ENCODE measurements at places on chromosomes 7 and 10.

DNA sequence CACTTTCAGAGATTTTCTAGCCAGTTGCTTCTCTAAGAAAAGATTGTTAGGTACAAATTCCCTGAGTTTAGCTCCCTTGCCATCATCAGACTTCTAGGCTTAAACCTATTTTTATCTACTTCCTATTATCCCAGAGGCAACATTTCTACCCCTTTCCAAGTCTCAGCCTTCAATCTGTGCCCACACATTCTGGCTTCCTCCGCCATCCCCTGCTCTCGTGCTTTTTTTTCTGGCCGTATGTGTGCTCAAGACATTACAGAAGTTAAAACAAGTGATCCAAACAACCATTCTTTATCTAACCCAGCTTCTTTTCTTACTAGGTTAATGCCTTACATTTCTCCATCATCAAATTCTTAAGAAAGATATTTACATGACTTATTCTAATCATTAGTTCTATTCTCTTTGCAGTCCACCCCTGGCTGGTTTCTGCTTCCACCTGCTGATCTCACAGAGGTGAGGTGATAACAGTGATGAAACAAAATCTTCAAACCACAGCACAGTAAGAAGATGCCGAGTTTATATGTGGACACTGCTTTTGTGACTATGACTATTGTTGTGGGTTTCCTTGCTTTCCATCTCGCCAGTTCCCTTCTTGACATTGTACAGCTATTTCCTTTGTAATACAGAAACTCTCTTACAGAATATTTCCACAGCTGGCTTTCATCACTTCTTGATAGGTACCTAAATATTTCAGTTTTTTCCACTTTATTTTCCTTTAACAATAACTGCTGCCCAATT is 18.3 kb upstream of the CDK6 start:
- no peak for DNase-seq

DNA sequence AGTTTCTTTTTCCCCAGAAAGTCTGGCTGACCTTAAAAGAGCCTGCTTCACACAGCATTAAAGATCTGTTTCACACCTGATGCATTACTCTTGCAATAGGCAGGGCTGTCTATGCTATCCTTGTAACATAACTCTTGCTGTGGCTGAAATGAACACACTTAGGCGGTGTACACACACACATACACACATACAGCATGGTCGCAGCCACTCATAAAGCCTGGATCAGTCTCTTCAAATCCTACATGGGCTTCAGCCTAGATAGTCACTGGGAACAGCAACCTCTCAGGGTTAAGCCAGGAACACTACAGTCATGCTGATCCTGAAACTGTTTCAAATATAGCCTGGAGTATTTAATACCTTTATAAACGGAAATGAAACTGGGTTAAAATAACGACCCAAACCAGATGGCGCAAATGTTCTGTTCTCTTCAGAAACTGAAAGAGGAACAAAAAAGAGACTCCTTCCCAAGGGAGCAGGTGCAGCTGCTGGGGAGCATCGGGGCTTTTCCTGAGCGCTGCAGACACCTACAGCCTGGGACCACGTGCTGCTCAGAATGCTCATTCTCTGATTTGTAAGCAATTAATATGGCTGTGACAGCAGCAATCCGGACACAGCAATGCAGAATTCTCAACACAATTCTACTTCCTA is 61.0 kb upstream of the SFMBT2 start:
- no peak for DNase-seq

DNA sequence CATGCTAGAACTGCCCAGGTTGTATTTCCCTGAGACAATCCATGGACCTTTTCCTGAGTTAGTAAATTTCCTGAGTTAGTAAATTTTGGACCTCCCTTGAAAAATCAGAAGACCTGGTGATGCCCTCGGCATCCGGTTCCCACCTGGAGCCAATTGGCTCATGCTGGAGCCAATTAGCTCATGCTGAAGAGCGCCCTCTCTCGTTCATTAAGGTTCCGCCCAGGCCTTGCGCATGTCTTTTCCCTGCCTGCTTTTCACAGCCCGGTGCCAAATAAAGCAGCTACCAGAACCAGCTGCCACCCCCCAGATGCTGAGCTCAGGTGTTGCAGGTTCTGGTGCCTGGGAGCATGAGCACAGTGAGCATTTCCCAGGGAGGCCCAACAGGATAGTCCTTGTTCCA is 96.2 kb downstream of the APBB1IP start:
- no peak for DNase-seq

DNA sequence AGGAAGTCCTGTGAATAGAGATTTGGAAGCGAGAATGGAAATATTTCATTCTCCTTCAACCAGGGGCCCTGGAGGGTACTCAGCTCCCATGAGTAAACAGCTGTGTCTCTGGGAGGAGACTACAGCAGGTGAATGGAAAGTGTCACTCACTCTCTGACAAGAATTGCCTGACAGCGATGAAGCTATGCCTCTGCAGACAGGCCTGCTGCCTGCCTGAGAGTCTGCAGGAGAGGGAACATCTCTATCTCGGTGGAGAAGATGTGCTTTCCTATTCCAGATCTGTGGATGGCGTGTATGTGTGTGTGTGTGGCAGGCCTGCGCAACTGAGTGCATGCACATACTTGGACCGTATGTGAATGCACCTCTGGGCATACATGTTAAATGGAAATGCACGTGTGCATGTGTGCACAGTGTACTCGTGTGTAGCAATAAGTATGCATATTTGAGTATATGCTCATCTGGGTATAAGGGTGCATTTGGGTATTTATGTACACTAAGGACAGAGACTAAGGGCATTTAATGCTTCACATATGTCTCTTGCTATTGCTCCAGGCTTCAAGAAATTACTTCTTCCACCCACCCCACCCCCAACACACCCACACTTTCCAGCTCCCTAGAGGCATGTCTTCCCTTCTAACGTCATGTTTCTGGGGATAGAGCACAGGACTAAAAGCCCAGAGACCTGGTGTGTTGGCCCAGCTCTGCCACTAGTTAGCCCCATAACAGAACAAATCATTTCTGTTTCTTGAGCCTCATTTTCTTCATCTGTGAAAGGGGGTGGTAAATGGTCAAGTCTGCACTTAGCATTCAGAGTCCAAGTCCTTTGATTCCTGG is 4.6 kb upstream of the ADCYAP1R1 start:
- no peak for DNase-seq

DNA sequence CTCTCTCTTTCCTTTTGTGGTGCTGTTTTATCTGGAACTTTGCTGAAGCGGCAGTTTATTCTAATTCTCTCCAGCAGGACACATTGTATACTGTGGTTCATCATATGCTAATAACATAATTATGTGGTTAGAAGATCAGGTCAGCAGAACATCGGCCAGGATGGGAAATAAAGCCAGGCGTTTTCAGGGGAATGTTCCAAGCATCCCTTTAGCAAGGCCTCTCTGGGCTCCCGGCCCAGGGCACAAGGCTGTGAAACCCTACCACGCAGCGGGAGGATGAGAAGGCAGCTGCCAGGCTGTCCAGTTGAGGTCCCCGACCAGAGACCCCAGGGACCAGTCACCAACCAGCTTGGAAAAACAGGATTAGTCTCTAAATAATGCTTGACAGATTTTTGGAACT is 112.2 kb upstream of the GALNT17 start:
- no peak for DNase-seq

DNA sequence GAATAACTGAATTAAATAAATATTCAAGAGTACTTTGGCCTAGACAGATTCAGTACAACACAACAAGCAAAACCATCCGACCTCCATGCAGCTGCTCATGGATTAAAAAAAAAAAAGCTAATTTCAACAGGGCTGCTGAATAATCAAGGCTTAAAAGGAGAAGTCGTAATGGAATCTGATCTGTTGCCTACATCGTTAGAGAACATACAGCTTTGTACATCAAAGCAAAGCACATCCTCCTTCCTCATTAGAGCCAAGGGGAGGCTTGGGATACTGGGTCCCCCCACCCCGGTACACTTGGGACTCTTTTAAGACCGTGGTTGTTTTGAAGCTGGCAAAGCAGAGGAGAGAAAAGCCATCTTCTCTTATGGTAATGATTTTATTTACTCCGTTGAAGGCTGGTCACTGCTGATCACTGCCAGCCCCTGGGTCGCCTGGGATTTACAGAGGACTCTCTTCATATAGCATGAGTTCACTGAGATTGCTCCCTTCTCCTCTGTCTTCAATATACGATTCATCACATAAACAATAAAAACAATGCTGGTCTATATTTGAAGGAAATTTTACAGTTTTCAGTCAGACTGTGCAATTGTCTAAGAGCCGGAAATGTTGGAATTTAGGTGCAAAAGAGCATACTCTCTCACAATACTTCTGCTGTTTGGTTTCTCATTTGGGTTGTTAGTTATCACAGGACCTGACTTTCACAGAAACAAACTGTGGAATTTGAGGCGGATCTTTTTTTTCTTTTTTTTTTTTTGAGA is 148.8 kb downstream of the FAM107B start:
- no peak for DNase-seq

- DNase-seq = no peak
These were observed 1.9 kb downstream of the VWC2 start for GRCh38 chr7:49775065-49775948.

DNA sequence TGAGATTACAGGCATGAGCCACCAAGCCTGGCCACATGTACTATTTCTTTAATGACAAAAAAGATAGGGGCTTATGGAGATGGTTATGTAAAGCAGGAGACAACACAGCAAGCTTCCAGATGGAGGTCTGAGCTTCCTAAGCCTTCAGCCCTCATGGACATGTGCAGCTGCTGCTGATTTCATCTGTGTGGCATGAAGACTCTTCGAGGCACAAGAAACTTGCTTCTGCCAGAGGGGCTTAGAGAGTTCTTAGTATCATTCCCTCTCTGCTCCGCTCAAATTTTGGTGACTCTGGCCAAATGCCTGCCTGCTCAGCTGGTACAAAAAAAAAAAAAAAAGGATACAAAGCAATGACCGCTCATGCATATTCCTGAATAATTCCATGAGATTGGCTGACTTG is 552.5 kb downstream of the TYW1 start:
- no peak for DNase-seq

DNA sequence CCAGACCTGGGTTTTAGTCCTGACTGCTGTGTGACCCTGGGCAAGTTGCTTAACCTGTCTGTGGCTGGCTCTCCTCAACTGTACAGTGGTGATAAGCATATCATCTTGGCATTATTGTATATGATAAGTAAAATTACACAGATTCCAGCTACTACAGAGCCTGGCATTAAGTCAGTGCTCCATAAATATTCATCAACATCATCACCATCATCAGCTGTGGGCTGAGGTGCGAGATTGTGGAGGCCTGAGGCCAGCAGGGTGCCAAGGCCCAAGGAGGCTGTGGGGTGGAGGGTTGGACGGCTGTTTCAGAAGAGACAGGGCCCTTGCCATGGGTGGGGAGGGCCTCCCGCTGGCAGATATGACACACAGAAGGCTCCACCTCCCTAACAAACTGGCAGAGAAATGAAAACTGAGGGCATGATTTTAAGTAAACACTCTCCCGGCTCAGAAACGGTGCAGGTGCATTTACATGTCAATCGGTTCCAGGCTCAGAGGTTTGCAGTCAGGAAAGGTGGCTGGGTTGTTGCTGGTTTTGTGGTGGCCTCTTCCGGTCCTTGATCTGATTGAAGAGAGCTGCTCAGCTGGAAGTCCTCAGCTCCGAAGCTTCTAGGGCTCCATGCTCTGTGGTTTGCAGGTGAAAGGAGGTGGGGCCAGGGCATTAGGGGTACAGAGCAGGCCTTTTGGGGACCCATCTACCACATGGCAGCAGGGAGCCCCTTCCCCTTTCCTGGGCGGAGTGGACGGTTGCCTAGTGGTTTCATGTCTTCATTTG is 10.2 kb downstream of the CRYGN start:
- no peak for DNase-seq

DNA sequence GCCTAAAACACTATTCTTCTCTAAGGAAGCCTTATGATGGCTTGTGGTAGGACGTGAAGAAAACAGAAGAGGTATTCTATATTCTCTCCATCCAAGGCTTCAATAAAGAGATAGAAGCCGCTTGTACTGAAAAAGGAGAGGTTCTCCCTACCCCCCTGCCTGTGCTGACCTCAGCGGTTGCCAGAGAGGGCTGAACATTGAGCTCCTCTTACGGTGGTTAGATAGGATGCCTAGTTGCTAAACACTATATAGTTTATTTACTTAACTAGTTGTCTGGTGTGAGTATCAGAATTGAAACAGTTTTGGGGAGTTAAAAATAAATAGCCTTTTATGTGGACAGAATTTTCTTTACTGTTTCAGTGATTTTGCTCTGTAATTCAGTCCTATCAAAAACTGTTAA is 112.2 kb downstream of the TFPI2 start:
- DNase-seq = no peak

- peak; percentile 97 for DNase-seq
These were observed 179.4 kb downstream of the CACNA2D1 start for GRCh38 chr7:82263920-82264782.

DNA sequence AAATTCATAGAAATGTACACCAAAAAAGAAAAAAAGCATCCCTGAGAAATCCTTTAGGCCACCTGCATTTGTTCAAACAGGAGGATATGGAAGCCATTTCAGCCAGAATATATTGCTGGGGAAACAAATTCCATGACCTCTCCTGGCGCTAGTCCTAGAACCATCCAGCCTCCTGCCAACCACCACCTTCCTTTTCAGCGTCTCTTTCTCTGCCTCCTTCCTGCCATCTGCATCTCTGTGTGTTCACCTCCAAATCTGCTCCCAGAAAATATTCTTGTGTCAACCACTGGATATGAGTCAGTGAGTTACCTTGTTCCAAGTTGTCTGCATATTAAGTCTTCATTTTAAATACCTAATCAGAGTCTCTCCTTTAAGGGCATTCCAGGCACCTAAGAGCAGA is 50.6 kb upstream of the NPY start:
- DNase-seq = no peak

- peak; percentile 2 for DNase-seq
These were observed 2.1 kb downstream of the TRDMT1 start for GRCh38 chr10:17199351-17199804.

DNA sequence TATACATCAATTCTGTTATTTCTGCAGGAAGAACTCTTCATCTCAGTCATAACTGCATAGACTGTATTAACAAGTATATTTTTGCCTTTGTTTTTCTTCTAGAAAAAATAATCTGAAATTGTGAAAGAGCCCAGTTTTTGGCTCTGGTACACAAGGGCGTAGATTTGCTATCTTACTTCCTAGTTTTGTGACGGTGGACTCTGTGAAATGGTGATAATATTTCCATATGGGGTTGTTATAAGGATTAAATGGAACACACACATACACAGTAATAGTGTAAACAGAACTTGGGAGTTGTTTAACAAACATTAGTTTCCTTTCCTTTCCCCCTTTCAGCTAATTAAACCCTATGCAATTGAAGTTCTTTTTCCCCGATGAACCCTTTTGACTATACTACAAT is 108.7 kb downstream of the MKLN1 start:
- no peak for DNase-seq

DNA sequence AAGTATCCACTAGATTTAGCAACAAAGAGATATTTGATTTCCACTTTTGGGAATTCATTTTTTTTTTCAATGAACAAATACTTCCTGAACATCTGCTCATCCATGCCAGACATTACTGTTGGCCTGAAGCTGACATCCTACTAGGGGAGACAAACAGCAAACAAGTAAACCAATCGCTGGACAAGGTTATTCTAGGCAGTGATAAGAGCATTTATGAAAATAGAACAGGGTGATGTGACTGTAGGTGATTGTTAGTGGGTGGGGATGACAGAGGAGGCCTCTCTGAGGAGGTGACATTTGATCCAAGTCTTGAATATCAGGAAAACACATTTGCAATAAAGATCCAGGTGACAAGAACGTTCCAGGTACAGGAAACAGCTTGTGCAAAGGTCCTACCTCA is 89.1 kb upstream of the FAM180A start:
- no peak for DNase-seq

- no peak for DNase-seq
These were observed 2.4 kb upstream of the ECHS1 start for GRCh38 chr10:133375357-133376115.

GRCh38 chr7:102012941-102013461 is 195.6 kb downstream of the CUX1 start:
- DNase-seq = no peak

- no peak for DNase-seq
These were observed 278.5 kb upstream of the KLF14 start for GRCh38 chr7:131012477-131013031.
